CD4-positive, alpha-beta memory T cell (primary cell): ENCODE measurements at places on chromosomes 1 and 21.
A peak's percentile ranks its signal among the peaks of the same experiment; 100 is the strongest.

DNA sequence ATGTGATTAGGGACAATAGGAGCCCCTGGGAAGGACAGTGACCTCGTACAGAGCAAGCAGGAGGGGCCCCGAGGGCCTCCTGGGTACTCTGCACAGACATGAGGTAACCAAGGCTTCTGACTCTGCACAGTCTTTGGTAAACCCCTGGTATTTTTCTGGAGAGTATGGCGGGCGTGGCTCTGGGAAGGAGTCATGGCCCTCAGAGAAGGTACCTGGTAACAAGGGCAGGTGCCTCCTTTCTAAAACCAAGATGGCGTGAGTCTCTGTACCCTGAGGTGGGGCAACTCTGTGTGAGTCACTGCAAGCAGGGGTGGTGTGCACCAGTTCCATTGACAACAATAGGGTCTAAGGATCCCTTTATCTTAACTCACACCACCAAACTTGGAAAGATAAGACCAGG lies 39.9 kb upstream of the SLC19A1 start:
- DNase-seq: no peak

DNA sequence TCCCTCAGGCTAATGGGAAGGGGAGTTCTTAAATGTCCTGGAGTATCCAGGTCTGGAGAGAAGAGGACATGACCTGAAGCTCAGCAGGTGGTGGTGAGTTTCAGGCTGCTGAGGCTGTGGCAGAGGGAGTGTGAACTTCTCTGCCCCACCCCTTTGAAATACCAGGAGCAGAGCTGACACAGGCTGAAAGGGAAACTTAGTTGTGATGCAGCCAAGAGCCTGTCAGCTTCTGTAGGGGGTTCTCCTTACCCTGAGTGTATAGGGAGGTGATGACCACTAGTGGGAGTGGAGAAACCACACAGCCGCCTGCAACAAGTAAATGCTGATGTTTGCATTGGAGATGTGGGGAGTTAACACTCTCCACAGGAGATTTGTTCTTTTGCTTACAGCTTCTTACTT lies 152.3 kb downstream of the FCRL5 start:
- DNase-seq: no peak

DNA sequence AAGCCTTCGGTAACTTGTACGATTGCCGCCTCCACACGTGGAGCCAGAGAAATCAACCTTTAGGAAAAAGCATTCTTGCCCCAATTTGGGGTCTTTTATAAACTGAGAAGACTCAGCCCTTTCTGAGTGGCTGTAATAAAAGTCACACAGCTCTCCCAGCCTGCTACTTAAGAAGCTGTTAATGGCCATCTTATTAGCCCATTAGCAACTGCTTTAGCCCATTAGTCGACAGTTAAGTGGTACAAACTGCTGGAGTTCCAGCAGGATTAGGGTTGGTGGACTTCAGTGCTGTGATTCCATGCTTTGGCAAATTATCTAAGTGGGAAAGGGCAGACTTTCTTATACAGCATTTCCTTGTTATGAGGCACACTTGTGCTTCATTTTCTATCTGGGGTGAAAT lies 461.3 kb downstream of the RPS6KC1 start:
- DNase-seq: no peak

- DNase-seq: no peak
Observed at GRCh38 chr1:32266921-32267591, 16.0 kb downstream of the LCK start.

- no peak for DNase-seq
Observed at GRCh38 chr1:181314010-181314409, 169.3 kb upstream of the CACNA1E start.

- no peak for DNase-seq
Observed at GRCh38 chr1:15736038-15736891, at the start of gene SLC25A34. TSS of gene SLC25A34 (plus strand) at chr1:15736258. CDS start at chr1:15736486, 228 bp downstream.

GRCh38 chr21:23858878-23859277 lies 1748.4 kb downstream of the MRPL39 start:
- no peak for DNase-seq

DNA sequence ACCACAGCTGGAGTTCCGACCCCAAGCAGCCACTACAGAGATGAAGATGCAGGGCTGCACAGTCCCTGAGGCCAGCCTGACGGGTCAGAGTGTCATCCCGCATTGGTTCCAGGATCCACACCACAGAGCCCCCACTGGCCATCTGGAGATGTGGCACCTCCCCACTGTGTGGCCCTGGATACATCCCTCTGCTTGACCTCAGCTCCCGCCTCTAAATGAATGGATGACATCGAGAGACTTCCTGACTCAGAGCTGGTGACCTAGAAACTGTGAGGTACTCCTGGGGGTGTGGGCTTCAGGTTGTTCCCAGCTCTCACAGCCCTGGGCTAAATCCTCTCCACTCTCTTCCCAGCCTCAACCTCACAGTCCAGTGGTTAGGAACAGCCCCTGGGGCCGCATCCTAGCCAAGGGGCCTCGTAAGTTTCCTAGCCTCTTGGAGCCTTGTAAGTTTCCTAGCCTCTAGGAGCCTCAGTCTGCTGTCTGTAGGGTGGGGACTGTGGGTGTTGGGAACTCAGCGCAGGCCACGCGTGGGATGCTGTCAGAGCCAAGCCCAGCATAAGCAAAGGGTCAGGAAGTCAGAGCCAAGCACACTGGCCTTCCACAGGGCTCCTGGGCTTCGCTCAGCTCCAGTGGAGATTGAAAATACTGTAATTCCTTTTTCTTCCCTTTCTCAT lies 87.5 kb upstream of the RUNX3 start:
- DNase-seq: no peak

DNA sequence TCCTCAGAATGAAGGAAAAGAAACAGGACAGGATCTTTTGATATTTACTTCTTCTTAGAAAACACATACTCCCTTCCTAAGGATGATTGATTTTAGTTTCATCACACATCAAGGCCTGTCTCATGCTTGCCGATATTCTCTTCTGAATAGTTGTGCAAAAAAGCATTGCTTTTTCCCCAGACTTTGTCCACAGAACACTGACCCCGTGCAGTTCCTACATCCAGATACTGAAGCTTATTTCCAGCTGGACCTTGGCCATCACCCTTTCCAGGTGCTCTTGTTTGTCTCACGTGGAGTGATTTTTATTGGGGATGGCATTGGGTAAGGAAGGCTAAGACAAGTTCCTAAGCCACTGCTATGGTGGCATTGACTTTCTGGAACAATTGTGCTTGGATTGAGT lies 197.3 kb upstream of the HOOK1 start:
- no peak for DNase-seq

DNA sequence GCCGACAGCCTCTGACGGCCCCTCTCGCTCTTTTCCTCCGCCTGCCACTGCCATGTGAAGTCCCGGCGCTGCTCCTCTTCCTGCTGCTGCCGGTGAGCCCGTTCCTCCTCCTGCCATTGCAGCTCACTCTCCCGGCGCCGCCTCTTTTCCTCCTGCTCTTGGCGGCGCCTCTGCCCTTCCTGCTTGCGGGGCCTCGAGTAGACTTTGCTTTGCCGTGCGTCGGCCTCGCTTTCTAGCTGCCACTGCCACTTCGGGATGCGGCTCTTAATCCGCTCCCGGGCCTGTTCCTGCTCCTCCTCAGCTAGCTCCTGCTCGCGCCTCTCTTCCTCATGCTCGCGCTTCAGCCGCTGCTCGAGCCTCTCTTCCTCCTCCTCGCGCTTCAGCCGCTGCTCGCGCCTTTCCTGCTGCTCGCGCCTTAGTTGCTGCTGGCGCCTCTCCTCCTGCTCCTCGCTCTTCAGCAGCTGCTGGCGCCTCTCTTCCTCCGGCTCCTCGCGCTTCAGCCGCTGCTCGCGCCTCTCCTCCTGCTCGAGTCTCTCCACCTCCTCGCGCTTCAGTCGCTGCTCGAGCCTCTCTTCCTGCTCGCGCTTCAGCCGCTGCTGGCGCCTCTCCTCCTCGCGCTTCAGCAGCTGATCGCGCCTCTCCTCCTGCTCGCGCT lies 4.3 kb downstream of the TCHH start:
- peak; percentile 35 for DNase-seq

DNA sequence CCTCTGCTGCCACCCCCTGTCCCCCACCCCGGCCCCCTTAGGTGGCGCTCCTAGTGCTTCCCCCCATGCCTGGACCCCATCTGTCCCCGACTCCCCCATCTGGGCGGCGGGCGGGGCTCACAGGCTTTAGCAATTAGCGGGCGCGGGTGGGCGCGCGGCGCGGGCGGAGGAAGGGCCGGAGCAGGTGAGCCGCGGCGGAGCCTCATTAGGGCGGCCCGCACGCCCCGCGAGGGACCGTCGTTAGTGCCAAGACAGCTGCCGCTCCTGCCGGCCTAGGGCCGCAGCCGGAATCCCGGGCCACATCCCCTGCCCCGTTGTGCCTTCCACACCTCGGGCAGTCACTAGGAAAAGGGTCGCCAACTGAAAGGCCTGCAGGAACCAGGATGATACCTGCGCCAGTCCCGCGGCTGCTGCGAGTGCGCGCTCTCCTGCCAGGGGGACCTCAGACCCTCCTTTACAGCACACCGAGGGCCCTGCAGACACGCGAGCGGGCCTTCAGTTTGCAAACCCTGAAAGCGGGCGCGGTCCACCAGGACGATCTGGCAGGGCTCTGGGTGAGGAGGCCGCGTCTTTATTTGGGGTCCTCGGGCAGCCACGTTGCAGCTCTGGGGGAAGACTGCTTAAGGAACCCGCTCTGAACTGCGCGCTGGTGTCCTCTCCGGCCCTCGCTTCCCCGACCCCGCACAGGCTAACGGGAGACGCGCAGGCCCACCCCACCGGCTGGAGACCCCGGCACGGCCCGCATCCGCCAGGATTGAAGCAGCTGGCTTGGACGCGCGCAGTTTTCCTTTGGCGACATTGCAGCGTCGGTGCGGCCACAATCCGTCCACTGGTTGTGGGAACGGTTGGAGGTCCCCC lies 7.6 kb downstream of the OLIG2 start:
- DNase-seq: no peak

DNA sequence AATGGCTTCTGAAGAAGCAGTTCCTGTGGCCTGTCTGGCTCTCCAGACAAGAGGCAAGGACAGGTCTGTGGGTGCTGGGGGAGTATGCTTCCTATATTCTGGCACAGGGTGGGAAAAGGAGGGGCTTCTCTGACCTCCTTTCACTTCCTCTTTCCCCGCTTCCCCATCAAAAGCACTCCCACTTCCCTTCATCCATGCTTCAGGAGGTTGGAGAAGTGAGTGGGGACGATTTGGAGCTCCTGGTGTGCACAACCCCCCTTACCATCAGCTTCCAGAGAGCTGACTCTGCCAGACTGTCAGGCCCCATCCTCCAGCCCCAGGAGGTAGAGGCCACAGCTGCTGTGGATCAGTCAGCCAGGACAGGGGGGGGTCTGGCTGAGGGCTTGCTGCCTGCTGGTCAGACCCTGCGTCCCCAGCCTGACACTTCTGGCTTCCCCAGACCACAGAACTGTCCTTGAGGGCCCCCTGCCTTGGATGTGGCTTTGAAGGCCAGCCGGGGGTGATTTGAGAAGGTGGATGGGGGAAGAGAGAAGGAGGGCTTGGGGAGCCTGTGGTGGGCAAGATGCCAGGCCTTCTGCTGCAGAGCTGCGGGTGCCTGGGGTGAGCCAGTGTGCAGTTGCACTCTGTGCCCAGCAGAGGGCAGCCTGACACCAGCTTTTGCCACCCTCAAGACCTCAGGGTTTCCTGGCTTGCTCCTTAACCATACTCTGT lies 21.5 kb upstream of the TMEM222 start:
- peak; percentile 75 for DNase-seq

GRCh38 chr1:231803353-231803752 lies 176.8 kb downstream of the DISC1 start:
- DNase-seq: no peak

- no peak for DNase-seq
Observed at GRCh38 chr21:46227811-46228344, 696 bp downstream of the LSS start.

DNA sequence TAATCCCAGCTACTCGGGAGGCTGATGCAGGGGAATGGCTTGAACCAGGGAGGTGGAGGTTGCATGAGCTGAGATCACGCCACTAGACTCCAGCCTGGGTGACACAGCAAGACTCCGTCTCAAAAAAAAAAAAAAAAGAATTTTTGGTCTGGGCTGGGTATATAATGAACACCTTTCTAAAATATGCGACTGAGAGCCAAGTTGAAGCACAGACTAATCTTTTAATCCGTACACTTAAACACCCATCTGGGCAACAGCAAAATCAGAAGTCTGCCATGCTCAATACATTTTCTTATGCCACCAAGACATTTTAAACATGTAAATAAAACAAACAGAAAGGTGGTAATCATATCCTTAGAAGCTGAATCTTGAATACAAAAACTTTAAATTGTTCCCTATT lies 31.6 kb upstream of the ABCB10 start:
- no peak for DNase-seq

DNA sequence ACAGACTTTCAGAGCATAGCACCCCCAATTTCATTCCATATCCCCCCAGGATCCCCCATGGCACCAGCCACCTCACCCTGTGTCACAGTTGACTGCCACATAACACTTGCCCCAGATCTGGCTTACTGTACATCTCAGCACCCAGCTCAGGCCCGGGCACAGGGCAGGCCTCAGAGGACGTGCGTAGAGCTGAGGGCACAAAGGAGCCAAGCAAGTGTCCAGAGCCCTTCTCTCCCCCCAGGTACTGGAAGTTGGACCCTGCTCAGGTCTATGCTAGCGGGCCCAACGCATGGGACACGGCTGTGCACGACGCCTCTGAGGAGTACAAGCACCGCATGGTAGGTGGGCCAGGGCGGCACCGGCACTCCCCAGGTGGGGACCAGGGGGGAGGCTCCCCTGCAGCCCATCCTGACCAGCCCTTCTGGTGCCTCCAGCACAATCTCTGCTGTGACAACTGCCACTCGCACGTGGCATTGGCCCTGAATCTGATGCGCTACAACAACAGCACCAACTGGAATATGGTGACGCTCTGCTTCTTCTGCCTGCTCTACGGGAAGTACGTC lies 8.0 kb upstream of the SYTL1 start:
- no peak for DNase-seq
